A549 treated with dexamethasone at 1 μM for 4 hours (cell line): ENCODE measurements at places on chromosomes 11 and 22. TPM values are rescaled to one million over a fixed set of nuclear protein-coding genes. Genes with fewer than 3 reads are reported as not detected.

APOA5 gene
- 0.05 TPM in 1 of 5 replicates, not detected in the others for total RNA-seq

HMOX1 gene
- 294 to 453 TPM (median 327 TPM) in 5 replicates for total RNA-seq

CNTF gene
- 1.2 to 1.7 TPM (median 1.3 TPM) in 5 replicates for total RNA-seq

TRIM68 gene
- total RNA-seq = 7.7 to 10.1 TPM (median 9.7 TPM) in 5 replicates

PPP6R3 gene
- total RNA-seq = 48.6 to 67.3 TPM (median 65.7 TPM) in 5 replicates

MAPK12 gene
- total RNA-seq = 16.4 to 26.6 TPM (median 22.3 TPM) in 5 replicates

CSF2RB gene
- total RNA-seq = 0.01 TPM in 1 of 5 replicates, not detected in the others

C11orf97 gene
- not detected in 5 replicates for total RNA-seq

LIMK2 gene
- total RNA-seq = 6.2 to 9.1 TPM (median 7.0 TPM) in 5 replicates

ANO5 gene
- 1.3 to 2.1 TPM (median 1.7 TPM) in 5 replicates for total RNA-seq

OTOG gene
- total RNA-seq = not detected in 5 replicates

GRAMD1B gene
- total RNA-seq = 20.1 to 31.1 TPM (median 27.0 TPM) in 5 replicates

RBM14 gene
- total RNA-seq = 59.6 to 80.2 TPM (median 65.6 TPM) in 5 replicates

RGL4 gene
- total RNA-seq = not detected in 5 replicates

TBX1 gene
- 2.0 to 5.2 TPM (median 4.1 TPM) in 5 replicates for total RNA-seq

CRYAB gene
- total RNA-seq = 12.4 to 28.7 TPM (median 17.0 TPM) in 5 replicates

MRGPRX2 gene
- total RNA-seq = not detected in 5 replicates

ARHGEF17 gene
- 7.8 to 14.7 TPM (median 12.1 TPM) in 5 replicates for total RNA-seq

TRIM6 gene
- total RNA-seq = 6.7 to 8.4 TPM (median 7.5 TPM) in 5 replicates

TEF gene
- 0.88 to 1.4 TPM (median 1.0 TPM) in 5 replicates for total RNA-seq

DPP3 gene
- 48.9 to 58.4 TPM (median 56.0 TPM) in 5 replicates for total RNA-seq

CDC42BPG gene
- total RNA-seq = 1.0 to 1.6 TPM (median 1.5 TPM) in 5 replicates

MMP27 gene
- not detected in 5 replicates for total RNA-seq

FOSL1 gene
- total RNA-seq = 101 to 162 TPM (median 128 TPM) in 5 replicates

PRRG4 gene
- 1.9 to 2.5 TPM (median 2.1 TPM) in 5 replicates for total RNA-seq

ALDH3B1 gene
- total RNA-seq = 107 to 145 TPM (median 128 TPM) in 5 replicates

RIC3 gene
- total RNA-seq = 1.1 to 2.3 TPM (median 2.0 TPM) in 5 replicates

TUBA8 gene
- total RNA-seq = 0.61 to 0.98 TPM (median 0.67 TPM) in 5 replicates

OR10A6 gene
- not detected in 5 replicates for total RNA-seq

C11orf86 gene
- total RNA-seq = 37.3 to 63.3 TPM (median 53.3 TPM) in 5 replicates

POU2AF1 gene
- 0.04 to 0.31 TPM in 2 of 5 replicates, not detected in the others for total RNA-seq

PATE2 gene
- total RNA-seq = not detected in 5 replicates

LTBP3 gene
- total RNA-seq = 67.3 to 123 TPM (median 91.4 TPM) in 5 replicates

GAS2L1 gene
- total RNA-seq = 23.8 to 41.8 TPM (median 37.9 TPM) in 5 replicates

APOBEC3B gene
- 26.4 to 32.3 TPM (median 29.2 TPM) in 5 replicates for total RNA-seq

SLC25A18 gene
- total RNA-seq = 0.51 to 0.93 TPM (median 0.82 TPM) in 5 replicates

RTL10 gene
- 6.2 to 9.7 TPM (median 8.7 TPM) in 5 replicates for total RNA-seq

MRPL40 gene
- 42.1 to 49.4 TPM (median 44.7 TPM) in 5 replicates for total RNA-seq

TMEM191C gene
- total RNA-seq = 0.56 to 0.84 TPM (median 0.71 TPM) in 5 replicates

SMPD1 gene
- 9.1 to 11.5 TPM (median 10.3 TPM) in 5 replicates for total RNA-seq

PACS1 gene
- 61.9 to 105 TPM (median 92.3 TPM) in 5 replicates for total RNA-seq

TSKU gene
- total RNA-seq = 92.0 to 158 TPM (median 140 TPM) in 5 replicates

APOBEC3A gene
- 0.12 TPM in 1 of 5 replicates, not detected in the others for total RNA-seq

VWA5A gene
- total RNA-seq = 0.13 to 0.24 TPM (median 0.18 TPM) in 5 replicates
